NCI-H226 (cell line): ENCODE measurements at places on chromosomes 2 and 18.

DNA sequence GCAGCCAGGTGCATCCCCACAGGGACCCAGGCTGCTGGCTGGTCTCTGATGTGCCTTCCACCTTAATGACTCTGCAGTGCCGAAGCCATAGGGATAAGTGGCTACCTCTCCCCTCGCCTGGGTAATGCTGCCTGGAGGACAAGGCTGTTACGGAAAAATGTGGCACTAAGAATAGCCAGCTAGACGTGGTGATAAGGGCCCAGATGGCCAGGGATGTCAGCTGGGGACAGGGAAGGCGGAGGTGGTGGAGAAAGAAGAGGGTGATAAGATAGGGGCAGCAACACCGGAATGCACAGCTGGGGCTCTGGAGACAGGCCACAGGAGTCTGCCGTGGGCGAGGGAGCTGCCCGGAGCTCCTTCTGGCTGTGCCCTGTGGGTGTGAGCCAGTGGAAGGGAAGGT lies 170.6 kb downstream of the FHOD3 start:
- DNase-seq: no peak

DNA sequence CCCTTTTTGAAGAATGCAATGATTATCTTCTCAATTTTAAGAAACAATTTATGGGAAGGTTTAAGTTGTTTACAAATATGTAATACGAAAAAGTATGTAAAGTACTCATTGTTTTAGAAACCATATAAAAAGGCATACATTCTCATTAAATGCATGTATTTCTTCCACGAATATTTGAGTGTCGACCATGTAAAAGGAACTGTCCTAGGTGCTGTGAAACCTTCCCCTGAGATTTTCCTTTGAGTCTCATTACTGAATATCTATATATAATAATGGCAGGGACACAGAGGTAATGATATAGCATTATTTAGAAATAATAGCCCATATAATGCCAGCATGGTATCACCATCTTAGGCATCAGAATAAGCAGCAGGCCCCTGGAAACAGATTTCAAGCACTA lies 239.3 kb downstream of the ERBB4 start:
- no peak for DNase-seq

DNA sequence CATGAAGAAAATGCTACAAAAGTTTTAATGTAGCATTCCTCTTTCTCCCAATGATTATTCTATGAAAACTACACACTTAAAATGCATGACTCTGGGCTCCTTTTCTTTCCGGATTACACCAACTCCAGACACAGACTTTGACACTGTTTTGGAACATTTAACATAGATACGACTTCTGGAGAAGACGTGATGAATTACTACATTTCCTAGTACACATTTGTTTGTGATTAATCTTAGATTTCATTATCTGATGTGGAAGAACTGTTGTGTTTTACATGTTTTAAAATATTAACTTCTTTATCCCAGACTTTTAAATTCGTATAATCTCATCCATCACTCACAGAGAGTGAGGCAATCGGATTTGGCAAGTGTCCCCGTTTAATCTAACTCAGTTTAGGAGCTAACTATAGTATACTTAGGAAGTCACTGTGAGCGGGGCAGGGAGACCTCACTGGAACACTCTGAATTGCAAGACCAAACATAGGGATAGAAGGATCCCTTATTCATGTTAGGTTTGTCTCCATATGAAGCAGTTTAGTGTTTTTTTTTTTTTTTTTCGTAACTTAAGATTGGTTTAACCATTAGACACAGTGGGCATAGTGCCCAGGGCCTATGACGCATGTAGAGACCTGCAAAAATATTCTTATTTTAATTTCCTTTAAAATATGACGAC lies 66.7 kb downstream of the PDE1A start:
- DNase-seq: no peak

DNA sequence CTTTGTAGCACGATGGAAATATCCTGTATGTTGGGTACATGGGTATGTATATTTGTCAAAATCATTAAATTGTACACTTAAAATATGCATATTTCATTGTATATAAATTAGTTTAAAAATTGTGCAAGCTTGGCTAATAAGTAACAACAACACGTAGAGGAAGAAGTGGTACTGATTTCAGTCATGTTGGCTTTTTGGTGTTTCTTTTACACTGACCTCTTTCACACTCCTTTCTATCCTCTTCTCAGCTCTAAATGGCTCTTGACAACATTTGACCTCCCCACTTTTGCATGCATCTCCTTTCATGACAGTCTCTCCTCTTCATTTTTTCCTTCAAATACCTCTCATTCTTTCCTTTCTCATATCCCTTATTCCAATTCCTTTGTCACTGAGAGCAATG lies 801.4 kb upstream of the ZEB2 start:
- DNase-seq: no peak

GRCh38 chr2:208489687-208490086 lies 83.1 kb downstream of the PTH2R start:
- no peak for DNase-seq
